WTC11 (cell line): ENCODE measurements at places on chromosomes 2 and 18. TPM values are rescaled to one million over a fixed set of nuclear protein-coding genes. Genes with fewer than 3 reads are reported as not detected.

The SERPINB12 gene
- not detected in 3 replicates for total RNA-seq

The ANKRD30B gene
- total RNA-seq, result not detected in 3 replicates

DNA sequence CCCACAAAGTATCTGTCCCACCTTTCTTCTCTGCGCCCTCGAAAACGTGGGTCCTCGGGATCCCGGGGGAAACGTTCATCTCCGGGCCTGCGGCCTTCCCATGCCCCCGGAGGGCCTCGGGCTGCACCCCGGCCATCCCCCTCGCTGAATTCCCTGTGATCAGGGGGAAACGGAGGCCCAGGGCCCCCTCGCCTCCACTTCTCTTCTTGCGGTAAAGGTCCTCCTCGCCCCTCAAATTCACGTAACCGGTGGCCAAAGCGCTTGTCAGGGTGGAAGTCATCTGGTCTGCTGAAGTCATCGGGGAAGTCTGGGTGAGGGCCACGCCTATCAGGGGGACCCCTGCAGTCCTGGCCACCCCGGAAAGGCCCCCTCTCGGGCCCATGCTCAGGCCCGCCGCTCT, 12.3 kb downstream of the SFT2D3 start:
- no peak for DNase-seq

GRCh38 chr2:204948024-204948763, 402.9 kb downstream of the PARD3B start:
- DNase-seq, result no peak

- DNase-seq, result no peak
Observed at GRCh38 chr2:191165176-191165643, 14.4 kb upstream of the STAT4 start.

GRCh38 chr2:15555760-15556193, 5.4 kb downstream of the NBAS start:
- no peak for DNase-seq

DNA sequence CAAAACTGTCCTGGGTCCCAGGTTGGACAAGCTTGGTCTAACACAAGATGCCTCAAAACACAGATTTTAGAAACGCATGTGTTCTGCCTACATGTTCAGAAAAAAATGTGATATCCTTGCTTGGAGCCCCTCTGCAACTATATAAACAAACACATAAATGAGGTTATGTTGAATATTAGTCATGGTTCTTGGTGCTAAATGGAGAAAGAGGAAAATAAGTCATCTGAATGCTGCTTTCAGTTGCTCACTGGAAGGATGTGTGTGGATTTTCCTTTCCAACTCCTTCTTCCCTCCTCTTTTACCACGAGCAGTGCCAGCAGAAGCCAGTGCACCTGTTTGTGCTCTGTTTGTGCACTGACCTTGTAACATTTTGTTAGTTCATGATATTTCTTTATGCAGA, 85.3 kb downstream of the PIEZO2 start:
- DNase-seq, result no peak

- DNase-seq, result no peak
Observed at GRCh38 chr2:73250872-73251846, 17.1 kb downstream of the CCT7 start.
